HTR-8/SVneo (cell line): ENCODE measurements at places on chromosomes 2 and 18.

- DNase-seq: no peak
Measured at GRCh38 chr18:52518086-52518485, 178.1 kb downstream of the DCC start.

DNA sequence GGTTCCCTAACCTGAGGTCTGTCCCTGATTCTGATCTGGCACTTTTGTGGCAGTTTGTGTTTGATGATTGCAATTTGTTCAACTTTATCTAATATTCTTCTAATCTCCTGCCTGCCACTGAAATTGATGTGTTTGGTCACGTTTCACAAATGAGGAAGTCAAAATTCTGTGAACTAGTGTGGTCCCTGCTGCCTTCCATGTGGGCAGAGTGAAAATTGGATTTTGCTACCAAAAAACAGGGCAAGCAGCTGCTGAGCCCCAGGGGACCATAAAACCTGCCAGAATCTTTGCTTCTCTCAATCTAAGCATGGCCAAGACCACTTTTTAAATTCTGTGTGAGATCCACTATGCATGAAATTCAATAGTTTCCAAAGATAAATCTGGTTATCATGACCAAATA, 195.5 kb upstream of the CYRIA start:
- DNase-seq: no peak

GRCh38 chr2:165989851-165990250, 36.3 kb upstream of the TTC21B start:
- no peak for DNase-seq

DNA sequence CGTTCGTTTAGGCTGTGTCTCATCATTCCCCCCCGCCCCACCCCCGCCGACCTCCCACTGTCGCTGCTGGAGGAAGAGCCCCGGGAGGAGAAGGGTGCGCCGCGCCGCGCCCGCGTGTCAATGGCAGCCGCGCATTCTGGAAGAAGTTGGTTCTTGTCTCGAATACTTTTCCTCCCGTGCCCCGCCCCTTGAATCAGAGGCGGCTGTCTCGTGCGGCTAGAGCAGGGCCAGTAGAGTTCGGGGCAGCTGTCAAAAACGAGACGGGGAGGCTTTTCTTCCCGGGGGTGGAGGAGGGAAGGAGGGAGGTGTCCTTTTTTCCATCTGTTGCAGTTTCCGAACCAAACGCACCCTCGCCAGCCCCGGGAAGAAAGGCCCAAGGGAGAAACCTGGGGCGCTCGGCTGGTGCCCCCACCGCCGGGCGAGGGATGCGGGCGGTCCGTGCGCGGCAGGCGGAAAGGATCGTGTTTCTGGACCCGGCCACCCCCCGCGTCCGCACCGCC, 410 bp upstream of the TGIF1 start:
- no peak for DNase-seq

DNA sequence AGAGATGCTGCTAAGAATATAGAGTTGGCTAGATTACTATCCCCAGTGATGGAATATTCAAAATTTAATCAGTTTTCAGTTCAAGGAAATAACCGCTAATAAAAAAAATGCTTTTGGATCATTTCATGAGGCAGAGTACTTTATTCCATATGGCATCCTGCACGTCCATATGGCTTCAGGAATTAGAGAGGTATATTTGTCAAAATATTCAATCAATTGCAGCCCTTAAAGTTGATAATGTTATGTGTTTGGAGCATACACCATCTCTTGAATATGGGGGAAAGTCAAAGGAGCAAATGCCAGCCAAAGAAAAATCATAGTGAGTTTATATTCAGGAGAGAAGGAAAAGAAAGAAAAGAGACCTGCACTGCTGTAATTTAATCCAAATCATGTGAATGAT, 266.4 kb downstream of the TMEM182 start:
- no peak for DNase-seq

DNA sequence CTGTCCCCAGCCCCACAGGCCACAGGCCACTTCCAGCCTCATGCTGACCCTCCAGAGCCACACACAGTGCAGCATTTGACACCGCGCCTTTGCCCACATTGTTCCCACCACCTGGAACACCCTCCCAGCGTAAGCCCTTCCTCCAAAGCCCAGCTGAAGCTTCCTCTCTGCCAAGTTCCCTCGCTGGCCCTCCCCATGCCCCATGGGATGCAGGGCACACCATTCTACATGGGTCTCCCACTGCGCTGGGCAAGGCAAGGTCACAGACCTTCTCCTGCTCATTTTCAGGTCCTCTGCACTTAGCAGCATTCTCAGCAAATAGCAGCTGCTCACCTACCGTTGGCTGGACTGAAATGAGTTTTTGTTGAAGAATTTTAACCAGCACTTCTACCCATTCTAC, 455.5 kb downstream of the EIPR1 start:
- no peak for DNase-seq

DNA sequence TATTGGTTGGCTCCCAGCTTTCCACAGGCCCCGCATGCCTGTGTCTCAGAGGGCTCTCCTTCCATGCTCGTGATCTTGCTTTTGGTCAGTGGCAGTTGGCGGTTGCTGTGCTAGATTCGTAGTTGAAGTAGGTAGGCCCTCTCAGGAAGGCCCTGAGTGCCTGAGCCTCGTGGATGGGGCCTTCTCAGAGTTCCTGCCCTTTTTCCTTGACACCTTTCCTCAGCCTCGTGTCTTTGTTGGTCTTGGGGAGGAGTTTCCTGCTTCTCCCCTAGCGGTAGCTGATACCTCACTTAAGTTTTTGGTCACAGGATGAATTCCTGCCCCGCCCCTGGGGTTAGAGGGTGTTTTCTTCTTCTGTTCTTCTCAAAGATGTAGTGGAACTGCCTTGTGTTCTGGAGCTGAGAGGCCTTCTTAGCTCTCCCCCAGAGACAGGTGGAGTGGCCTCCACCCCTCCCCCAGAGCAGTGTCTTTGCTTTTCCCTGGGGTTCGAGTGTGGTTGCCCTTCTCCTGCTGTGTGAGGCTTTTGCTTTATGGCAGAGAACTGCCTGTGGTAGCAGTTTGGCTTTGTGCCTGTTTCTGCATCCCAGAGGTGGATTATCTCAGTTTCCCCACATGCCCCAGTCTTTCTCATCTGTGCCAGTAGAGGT, 94.8 kb downstream of the ZNF407 start:
- DNase-seq: no peak

DNA sequence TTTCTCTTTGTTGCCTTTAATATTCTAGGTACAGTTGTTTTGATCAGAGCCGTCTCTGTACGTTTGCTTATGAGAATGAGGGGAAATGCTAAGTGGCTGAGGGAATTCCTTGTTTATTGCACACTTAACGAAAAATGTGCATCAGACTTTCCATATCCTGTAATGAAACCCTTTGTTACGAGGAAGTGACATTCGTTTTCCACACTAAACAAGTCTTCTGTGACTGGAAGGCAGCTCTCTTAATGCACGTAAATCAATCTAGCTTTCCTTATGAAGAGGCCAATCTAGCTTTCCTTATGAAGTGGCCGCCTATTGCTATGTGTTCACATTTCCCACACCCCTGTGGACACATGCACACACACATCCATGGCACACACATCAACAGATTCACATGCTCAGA, 186.2 kb downstream of the SNTG2 start:
- DNase-seq: no peak

GRCh38 chr2:231684314-231685223, 23.8 kb upstream of the PTMA start:
- no peak for DNase-seq

- DNase-seq: no peak
Measured at GRCh38 chr2:130385709-130386108, 29.9 kb downstream of the PTPN18 start.
